ENCODE measurements at places on chromosomes 12 and 14.

DNA sequence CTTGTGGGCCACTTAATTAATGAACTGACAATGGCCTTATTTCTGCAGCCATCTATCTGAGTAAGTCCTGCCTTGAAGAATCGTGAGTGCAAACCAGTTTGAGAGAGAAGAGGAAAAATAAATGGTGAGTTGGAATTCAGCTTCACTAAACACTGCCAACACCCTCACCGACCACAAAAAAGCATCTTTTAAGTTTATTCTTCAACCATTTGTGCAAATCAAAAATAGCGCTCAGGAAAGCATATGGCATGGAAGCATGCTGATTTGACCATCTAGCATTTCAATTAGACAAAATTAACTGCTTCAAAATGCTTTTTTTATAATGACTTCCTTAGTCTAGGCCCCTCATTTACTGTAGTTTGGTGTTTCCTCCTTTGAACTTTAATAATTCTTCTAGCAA is 294.0 kb downstream of the PPFIA2 start:
- DNase-seq, result no peak

DNA sequence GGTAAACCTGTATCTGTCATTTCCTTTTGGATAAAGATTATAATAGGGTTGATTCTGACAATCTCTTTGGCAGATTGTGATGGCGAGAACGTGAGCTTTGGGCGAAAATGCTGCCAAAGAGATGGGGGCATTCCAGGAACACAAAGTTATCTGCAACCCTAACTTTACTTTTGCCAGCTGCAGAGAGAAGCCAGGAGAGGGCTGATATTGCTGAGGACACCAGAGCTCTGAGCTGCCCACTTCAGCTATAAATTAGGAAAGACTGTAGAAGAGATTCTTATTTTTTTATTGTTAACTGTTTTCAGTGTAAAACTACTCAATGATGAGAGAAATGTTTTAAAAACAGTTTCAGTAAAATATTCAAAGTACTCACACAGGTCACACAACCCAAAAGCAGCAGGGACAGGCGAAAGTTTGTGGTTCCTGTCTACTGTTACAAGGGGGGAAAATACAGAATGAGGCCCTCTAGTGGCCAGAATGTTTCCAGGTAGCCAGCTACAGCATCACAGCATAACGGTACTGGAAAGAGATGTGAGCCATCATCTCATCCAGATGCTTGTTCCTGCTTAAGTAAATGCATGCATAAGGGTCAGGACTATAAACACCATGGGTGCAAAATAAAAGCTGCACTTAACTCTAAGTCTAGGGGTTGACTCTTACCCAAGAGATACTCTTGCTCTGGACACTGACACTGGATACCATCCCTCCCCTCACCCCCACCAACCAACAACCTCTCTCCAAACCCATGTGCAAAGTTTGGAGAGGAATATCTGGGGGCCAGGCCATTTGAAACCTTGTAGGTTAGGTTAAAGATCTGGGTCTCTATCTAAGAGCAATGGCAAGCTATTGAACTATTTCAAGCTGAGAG is 498.4 kb downstream of the RMST start:
- DNase-seq, result peak; percentile 65

GRCh38 chr12:53612978-53613377 is 13.2 kb downstream of the ATF7 start:
- no peak for DNase-seq

DNA sequence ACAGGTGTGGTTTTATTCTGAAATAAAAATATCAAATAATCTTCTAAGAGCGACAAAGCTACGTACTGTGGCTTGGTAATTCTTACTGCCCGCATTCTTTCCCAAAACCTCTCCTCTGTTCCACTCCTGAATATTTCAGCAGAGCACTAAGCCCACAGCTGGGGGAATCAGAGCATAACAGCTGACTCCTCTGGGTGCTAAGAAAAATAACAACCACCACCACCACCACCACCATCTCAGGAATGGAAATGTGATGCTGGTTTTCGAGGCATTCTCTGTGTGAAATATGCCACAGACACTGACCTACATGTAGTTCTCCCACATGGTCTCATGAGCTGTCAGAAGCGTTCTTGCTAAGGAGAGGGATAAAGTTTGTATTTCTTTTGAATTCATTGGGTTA is 183.7 kb downstream of the BMP4 start:
- DNase-seq, result no peak

GRCh38 chr14:79037593-79037992 is 867.4 kb downstream of the NRXN3 start:
- no peak for DNase-seq

Data from endothelial cell (in vitro differentiated cells).